Tibial nerve (tissue), 4 donors: ENCODE measurements at places on chromosomes 3 and 15. TPM values are rescaled to one million over a fixed set of nuclear protein-coding genes. Genes with fewer than 3 reads are reported as not detected.

GRCh38 chr15:36432161-36432560 lies 147.3 kb upstream of the CDIN1 start:
- DNase-seq: no peak

GRCh38 chr3:59372346-59372745 lies 322.5 kb upstream of the CFAP20DC start:
- no peak for DNase-seq

BRK1 gene
- 97.5 TPM for total RNA-seq

CYP1A2 gene
- not detected for total RNA-seq

DNA sequence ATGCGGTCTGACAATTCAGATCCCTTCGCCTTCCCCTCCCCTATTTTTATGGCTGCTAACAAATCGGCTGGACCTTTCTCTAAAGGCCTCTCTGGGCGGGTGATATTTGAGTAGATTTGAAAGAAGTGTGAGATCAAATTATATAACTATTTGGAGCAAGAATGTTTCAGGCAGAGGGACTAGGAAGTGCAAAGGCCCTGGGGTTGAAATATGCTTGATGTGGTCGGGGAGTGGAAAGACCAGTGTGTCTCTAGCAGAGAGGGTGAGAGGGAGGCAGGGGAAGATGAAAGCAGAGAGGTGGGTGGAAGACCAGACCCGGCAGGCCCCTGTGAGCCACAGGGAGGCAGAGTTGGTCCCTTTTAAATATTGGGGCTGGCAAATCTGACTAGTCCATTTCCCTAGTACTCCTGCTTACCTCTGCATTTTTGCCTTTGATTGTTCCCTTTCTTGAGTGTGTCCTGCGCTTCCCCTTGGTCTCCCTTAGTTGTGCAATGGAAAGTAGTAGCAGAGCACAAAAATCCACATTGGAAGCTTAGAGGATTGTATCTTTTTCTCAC lies 32.3 kb downstream of the SLCO3A1 start:
- no peak for DNase-seq

CCR4 gene
- total RNA-seq: 0.21 TPM

ALDH1A3 gene
- 41.1 TPM for total RNA-seq

CHRNA3 gene
- not detected for total RNA-seq

TSEN2 gene
- 37.8 TPM for total RNA-seq

DNA sequence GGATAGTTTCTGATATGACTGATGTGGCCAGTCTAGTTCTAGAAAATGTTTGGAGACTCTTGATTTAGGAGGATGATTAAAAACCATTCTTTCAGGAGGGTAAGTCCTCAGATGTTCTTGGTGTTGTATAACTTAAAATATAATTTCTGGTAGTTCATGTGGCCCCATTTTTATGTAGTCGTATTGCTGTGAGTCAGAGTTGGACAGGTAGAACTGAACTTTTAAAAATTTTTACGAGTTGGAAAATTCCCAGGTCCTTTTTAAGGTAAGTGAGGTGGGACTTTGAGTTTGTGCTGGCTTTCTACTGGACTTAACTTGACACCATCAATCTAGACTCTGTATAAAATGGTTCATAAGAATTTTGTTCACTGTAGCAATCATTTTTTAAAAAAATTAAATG lies 92.3 kb downstream of the TCF12 start:
- DNase-seq: no peak

DNA sequence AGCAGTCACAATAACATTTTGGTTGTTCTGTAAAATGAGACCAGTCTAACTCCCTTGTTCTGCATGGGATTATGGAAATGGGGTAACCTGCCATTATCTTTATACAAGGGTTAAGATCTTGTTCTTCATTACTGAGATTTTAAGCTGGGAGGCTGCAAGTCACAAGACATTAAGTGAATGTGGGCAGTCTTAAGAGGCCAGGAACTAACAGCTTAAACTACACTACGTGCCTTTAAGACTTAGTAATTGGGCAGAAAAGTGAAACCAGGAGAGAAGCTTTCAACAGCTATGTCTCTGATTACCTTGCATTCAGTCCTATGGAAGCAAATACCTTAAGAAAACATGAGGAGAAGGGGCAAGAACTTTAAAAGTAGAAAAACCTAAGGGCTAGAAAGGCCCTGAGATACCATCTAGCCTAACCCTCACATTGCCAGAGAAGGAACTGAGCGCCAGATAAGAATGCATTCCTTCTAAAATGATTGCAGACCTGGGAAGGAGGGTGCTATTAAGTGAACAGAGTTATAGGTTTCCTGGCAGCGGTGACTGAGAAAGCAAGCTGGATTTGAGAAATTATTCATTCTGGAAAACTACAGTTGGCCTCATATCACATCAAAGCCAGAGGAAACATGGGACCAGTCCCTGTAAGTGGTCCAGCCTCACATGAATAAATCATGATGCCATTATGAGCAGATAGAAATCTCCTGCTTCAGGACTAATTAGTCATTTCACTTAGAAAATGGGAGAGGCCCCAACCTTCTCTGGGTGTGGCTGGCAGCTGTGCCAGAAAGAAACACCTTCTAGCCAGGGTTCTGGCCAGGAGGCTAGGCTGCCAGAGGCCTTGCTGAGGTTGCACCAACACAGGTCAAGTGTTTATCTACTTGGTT lies 32.9 kb downstream of the DAPK2 start:
- DNase-seq: no peak

LRRC3B gene
- 0.30 TPM for total RNA-seq

DNA sequence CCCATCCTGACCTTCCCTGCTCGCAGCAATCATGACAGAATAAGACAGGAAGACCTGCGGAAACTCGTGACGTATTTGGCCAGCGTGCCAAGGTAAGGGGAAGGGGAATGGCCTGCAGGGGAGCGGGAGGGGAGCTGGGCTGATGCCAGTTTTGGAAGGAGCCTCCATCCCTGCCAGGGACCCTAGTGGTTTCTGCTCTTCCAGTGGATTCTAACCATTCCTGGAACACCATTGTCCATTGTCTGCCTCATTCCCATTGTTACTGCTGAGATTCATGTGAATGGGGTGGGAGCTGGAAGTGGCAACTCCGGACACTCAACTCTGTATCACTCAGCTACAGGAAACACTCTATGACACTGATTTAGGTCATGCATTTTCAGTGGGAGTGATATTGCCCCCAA lies 242.9 kb upstream of the ROPN1 start:
- DNase-seq: no peak

DNA sequence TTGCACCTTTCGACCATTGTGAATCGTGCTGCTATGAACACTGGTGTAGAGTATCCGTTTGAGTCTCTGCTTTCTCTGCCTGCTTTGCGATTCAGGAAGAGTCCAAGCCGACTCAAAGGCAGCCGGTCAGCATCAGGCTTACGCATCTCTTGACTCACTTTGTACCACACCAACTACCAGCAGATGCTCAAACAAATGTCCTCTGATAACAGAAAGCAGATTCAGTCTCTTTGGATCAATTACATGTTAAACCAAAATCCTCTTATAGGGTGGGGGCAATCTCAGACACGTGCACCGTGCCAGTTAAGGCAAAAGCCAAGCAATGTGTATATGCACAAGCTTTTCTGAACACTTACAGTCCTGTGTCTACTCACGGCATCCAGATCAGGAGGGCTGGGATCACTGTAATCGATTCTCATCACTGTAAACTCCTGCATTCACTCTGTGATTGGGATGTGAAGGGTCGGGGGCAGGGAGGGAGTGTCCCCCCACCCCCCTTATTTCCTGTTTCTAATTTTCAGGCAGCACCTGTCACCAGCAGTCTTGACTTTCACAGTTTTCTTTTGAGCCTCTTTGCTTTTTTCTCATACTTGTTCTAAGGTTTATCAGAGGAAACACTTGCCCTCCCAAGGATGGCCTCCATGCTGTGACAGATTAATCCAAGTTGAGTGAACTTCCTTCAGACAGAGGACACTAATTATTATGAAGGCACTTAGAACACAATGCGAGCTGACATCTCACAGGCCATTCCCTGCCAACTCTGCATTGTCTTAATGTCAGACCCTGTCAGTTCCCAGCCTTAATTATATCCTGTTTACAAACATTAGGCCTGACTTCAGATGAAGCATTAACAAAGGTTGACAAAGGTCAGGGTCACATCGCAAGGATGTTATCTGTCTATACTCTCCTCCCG lies 153.5 kb downstream of the MECOM start:
- no peak for DNase-seq

DNA sequence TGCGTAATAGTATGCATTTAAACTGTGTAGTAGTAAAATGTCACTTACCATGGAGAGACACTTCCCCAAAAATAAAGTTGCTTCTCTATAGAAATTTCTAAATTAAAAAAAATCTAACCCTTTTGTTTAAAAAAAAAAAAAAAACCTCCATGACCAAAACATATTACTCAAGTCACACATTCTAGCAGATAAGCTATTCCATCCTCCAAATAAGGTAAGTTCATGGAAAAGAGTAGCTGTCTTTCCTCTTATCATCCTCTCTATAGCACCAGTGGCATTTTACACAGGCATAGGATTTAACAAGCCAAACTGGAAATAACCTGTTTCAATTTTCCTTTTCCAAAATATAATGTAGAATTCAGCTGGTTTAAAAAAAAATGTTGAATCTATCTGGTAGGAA lies 57.4 kb downstream of the LRRFIP2 start:
- DNase-seq: no peak

GRCh38 chr3:180683816-180684215 lies 4.5 kb upstream of the CCDC39 start:
- DNase-seq: no peak

- no peak for DNase-seq
Measured at GRCh38 chr3:106130384-106131198, 261.8 kb upstream of the CBLB start.
